ENCODE measurements at places on chromosomes 3 and 15. TPM values are rescaled to one million over a fixed set of nuclear protein-coding genes. Genes with fewer than 3 reads are reported as not detected.

- no peak for DNase-seq
These were observed 266.2 kb upstream of the LYSMD4 start for GRCh38 chr15:99999282-100000070.

TUSC7 gene
- total RNA-seq = not detected

GRCh38 chr3:155131104-155131503 is 51.0 kb downstream of the MME start:
- no peak for DNase-seq

DNA sequence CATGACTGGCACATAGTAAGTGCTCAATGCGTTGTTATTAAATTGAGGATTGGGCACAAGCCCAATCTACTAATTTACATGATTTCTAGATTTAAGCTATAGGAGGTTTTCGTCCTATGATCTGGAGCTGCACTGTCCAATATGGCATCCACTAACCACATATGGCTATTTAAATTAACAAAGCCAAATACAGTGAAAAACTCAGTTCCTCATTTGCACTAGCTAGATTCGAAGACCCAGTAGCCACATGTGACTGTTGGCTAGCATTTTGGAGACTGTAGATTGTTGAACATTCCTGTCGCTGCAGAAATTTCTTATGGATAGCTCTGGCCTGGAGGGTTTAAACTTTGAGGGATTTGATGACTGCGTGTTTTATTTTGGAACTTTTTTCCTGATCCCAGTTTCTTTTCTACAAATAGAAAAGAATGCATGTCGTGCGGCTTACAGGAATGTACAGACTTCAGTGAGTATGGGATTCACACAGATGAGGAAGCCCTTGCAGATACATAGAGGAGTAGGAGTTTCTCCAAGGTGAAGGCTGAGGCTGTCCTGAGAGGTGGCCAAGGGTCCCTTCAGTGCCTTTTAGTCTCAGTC is 82.8 kb downstream of the SLCO3A1 start:
- DNase-seq = no peak

CLEC3B gene
- not detected for total RNA-seq

- no peak for DNase-seq
These were observed 330.9 kb downstream of the ERC2 start for GRCh38 chr3:56137415-56137814.

DNA sequence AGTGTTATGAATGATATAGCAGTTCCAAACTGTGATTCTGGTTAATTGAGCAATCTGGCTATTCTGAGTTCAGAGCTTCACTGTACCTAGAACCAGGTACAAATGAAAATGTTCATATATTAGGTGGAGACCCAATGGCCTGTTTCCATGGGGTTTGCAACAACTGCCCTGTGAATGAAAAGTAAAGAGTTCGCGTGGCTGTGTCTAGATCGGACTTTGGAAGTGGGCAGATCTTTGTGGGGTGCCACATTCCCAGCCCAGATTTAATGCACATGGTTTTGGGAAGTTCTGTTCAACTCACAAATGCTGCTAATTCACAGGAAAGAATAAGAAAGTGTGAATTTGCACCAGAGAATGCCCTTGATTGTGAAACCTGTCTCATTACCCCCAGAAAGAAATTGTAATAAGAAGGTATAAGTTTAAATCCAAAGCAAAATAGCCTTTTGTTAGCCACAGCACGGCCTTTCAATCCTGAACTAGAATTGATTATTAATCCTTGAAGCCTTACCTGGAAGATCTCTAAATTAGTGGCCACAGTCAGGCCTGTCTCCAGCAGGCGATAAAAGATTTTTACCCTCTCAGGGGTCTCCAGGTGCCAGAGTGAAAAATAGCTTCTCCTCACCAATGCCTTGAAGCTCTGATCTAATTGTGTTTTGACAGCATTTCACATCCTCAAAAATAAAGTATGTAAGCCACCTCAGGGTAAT is 22.6 kb downstream of the WHAMM start:
- DNase-seq = no peak
